Upper lobe of right lung (tissue), 1 donor: ENCODE measurements at places on chromosomes 5 and 9. TPM values are rescaled to one million over a fixed set of nuclear protein-coding genes. Genes with fewer than 3 reads are reported as not detected.

GRCh38 chr9:127788337-127789011 is 2.6 kb downstream of the CDK9 start:
- no peak for DNase-seq

DNA sequence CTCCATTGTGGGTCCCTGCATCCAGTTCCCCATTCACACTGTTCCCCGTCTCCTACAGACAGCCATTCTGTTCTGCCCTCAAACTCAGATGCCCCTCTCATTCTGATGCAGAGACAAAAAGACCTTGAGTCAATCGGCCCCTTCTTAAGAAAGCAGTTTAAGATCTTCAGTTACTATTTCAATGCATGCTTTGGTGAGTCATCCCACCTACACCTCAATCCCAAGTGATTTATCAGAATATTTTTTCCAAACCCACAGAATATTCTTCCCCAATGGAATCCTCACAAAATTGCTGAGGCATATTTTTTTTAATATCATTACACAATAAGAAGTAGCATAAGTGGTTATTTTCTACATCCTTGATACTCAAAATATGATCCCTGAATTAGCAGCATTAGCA is 92.4 kb upstream of the SLC1A1 start:
- no peak for DNase-seq

DNA sequence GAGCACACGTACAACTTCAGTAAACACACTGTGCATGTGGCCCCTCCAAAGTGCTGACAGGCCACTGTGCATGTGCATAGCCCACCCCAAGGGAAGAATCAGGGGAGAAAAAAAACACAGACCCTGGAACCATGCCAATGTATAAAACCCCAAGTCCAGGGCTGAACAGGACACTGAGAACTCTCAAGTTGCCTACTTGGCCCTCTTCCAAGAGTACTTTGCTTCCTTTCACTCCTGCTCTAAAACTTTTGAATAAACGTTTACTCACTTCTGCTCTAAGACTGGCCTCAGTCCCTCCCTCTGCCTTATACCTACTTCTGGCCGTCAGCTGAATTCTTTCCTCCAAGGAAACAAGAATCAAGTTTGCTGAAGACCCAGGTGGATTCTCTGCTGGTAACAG is 77.7 kb upstream of the NFIB start:
- no peak for DNase-seq

DNA sequence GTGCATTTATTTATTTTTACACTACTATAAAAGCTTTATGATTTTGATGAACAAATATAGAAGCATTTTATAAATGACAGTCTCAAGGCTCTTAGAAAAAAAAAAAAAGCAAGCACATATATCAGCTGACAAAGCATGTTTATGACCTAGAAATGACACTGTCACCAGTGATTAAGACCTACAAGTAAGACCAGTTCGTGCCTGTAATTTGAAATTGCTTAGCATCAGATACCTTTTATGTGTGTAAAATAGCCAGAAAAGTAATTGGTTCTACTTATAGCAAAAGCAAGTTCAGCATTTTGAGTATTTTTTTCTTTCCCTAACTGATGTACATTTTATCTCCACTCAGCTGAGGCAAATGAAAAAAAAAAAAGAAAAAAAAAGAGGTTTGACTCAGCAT is 808.4 kb downstream of the CDH18 start:
- DNase-seq: no peak

- DNase-seq: peak; percentile 33
These were observed 73.9 kb upstream of the UNC5A start for GRCh38 chr5:176736301-176736930.

DNA sequence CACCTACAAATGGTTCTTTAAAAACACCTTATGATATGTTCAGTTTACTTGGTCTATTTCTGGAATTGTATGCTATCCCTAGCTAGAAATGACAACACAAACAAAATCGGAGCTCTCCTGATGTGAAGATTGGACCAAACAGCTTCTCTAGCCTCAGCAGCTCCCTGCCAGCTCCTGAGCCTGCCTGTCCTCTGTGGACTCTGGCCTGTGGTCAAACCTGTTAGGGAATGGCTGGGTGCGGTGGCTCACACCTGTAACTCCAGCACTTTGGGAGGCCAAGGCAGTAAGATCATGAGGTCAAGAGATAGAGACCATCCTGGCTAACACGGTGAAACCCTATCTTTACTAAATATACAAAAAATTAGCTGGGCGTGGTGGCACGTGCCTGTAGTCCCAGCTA is 195.3 kb downstream of the GAS1 start:
- DNase-seq: no peak

GRCh38 chr9:68999393-69000105 is 14.4 kb downstream of the PRKACG start:
- no peak for DNase-seq

CTXN3 gene
- total RNA-seq: not detected
